ENCODE measurements at places on chromosomes 2 and 18.

GRCh38 chr2:120219291-120219690 is 3.9 kb downstream of the TMEM185B start:
- no peak for DNase-seq

- no peak for DNase-seq
These were observed 736.2 kb upstream of the GCFC2 start for GRCh38 chr2:76446872-76447271.

DNA sequence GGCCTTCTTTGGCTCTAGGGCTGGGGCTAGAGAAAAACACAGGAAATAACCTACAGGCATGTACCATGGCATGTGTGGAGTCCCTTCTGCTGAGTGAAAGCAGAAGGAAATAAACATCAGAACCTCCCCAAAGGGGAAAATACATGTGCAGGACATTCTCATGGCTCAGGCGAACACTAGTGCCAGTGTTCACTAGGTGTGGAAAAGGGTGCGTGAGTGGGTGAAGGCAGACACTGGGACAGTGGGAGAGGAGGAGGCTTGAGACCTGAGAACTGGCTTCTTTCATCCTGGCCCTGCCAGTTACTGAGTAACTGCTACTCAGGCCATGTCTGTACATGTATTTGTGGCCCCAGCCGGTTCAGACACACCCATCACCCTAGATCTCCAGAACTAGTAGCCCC is 268.2 kb downstream of the PRKCE start:
- DNase-seq: no peak

DNA sequence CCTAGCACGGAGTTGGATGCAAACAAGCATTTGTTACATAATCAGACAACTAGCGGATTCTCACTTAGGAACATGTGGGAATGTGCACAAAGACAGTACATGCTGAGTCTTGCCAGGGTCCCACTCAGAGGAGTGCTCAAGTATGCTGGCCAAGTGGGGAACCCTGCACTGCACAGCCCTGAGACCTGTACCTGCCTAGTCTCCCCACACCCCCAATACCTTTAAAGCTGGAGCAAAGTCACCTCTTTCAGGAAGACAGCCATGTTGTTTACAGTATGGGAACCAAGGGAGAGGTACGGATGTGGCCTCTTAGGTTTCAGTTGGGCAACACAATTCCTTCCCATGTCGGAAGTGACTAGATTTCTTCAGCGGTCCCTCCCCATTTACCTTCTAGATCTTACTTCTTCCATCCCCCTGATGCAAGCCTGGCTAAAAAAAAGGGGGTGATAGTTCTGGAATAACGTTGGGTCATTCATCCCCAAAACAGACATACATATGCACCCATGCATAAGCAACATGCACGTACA is 10.7 kb downstream of the CXCR1 start:
- no peak for DNase-seq

GRCh38 chr2:161746891-161747535 is 122.8 kb downstream of the SLC4A10 start:
- no peak for DNase-seq
